ENCODE measurements at places on chromosomes 7 and 10.

DNA sequence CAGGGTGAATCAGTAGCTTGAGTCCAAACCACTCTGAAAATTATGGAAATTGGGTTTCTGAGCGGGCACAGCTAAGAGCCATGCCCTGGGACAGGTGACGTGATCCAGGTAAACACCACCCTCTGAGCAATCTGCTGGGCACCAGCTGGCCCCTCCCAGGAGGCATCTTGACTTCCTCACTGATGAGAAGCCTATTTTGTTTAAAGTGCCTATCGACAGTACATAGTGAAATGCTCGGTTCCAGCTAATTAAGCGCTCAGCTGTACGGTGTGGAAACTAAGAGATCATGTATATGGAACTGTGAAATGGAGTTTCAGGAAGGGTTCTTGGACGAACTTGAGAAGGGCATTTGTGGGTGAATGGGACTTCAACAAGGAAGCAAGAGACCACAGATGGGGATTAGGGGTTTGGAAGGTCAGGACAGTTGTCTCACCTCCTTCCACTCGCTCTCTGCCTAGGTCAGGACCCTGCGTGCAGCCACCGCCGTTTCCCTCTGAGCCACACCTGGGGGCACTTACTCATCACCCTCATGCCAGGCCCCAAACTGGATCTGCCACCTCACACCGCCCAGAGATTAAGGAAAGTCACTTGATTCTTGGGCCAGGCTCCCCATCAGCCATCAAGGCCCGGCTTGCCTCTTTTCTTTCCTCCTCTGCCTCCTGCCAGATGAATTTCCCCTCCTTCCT lies 3.2 kb downstream of the ITPRIP start:
- DNase-seq = no peak

DNA sequence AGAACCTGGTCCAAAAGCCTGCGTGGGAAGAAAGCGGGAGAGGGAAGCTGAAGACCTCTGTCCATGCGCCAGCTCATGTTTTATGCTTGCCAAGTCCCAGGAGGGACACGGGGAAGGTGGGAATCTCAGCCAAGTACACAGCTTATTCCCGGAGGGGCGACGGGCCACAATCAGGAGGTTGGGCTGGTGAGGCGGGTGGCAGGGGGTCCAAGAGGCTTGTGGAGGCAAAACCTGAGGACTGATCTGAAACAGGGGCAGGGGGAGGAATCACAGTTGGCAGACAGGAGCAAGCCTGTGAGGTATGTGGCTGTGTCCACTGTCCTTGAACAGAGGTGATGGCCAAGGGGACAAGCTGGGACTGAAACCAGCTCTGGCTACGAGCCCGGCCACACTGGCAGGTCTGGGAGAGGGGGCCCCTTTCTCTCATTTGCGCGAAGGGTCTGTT lies 38.0 kb upstream of the LEP start:
- DNase-seq = no peak

GRCh38 chr7:130941322-130942210 lies 207.6 kb upstream of the KLF14 start:
- DNase-seq = no peak

- no peak for DNase-seq
Measured at GRCh38 chr7:158573310-158573709, 14.3 kb downstream of the PTPRN2 start.

GRCh38 chr10:81814842-81815241 lies 60.2 kb upstream of the NRG3 start:
- no peak for DNase-seq

- DNase-seq = no peak
Measured at GRCh38 chr10:96687317-96688012, 32.8 kb downstream of the PIK3AP1 start.

DNA sequence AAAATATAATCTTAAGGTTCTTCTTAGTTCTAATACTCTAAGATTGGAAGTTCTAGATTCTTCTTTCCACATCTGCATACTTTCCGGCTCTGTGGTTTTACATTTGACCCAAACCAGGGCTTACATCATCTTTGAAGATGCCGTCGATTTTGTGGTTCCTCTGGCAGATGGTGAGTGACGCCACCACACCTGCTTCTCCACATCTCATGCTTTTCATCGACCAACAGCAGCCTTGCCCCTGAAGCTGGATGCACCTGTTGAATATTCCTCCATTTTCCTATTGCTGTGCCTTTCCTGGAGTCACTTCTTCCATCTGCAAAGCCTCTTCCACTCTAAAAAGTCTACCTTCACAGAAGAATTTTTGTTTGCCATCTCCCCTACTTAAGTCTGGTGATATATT lies 121.3 kb downstream of the PRKCQ start:
- no peak for DNase-seq

GRCh38 chr10:10855151-10855581 lies 162.5 kb upstream of the CELF2 start:
- DNase-seq = no peak
